ENCODE measurements at places on chromosomes 6 and 20.

DNA sequence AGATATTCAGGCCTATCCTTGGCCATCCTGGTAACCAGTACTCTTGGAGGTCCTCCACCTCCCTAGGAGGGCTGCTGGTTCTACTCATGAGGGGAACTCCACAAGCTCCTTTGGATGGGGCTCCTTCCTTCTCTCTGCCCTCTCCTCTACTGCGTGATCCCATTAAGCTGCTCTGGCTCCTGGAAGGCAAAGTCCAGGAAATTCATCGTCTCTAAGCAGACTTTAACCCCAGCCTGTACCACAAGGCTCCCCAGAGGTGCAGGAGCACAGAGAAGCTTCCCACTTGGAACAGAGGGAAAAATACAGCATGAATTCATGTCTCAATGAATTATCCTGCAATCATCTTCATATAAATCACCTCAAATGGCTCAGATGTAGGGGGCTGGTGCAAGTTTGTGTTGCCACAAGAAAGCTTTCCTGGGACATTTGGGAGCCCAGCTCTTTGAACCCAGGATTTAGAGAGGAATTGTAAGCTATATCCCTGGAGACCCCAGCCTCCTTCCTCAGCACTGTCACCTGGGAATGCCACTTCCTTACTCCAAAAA, 355.4 kb downstream of the CDC5L start:
- DNase-seq, result no peak

DNA sequence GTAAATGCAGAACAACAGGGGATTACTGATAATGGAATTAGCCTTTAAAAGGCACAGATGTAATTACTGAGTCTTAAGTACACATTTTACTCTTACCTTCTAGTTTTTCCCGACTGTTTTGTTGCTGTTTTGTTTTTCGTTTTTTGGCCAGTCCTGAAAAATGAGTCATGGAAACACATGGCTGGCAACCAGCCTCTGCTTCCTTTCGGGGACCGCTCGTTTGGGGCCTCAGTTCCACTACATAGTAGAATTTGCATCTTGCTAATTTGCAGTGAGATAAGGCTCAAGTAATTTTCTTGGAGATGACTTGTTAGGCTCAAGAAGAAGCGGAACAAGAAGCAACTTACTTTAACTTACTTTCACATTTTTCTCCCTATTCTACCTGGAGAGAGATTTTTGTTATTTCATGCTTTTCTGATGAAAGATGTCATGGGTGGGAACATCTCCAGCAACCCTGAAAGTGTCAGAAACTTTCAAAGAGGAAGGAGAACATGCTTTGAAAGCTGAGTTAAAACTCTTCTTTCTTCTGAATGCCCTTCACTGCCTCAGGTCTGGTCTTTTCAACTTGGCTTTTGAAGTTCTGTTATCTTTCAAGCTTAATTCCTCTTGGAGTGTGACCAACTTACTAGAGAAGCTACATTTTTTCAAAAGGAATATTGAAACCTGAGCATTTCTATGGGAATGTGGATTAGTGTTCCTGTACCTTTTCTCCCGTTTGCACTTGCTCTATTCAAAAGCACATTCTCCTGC, 71.5 kb upstream of the HDAC2 start:
- peak; percentile 47 for DNase-seq

- DNase-seq, result peak; percentile 18
These were observed 12.1 kb upstream of the MLN start for GRCh38 chr6:33815854-33816253.

DNA sequence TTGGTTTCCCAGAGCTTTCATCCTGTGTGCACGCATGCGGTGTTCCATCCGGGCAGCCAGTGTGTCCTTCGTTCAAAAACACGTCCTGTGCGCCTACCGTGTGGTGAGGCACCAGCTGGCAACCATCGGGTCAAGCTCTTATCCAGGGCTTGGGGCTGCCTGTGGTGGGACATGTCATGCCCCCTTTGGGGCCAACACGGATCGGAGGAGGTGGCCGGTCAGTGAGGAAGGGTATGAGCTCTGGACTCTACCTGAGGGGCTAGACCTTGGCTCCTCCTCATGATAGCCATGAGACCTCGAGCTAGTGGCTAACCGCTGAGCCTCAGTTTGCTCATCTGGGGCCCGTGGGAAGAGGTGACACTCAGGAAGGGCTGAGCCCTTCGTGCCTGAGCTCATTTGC, 158.5 kb upstream of the PMEPA1 start:
- DNase-seq, result no peak

DNA sequence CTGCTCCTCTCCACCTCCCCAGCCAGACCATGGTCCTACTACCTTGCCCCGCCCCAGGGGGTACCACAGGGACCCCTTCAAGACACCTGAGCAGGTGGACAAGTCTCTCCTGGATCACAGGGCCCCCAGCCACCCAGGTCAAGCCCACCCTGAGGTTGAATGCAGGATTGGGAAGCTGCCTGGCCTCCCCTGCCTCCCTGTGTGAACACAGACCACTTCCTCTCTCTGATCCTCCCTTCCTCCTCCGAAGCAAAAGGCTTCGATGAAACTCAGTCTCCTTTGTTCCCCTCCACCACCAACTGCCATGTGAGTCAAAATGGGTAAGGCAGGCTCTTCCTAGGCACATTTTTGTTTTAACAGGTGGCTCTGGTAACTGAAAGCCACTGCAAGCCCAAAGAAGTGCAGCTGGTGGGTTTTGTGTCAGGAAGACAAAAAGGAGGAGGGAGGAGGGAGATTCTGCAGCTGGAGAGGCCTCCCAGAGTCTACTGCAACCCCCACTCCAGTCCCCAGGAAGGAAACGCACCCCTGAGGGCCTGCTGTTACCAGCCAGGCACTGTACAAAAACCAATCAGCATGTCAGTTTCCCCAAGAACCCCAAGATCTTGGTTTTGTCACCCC, 5.4 kb downstream of the ADA start:
- DNase-seq, result no peak

GRCh38 chr20:45810191-45810970, 2.1 kb upstream of the UBE2C start:
- no peak for DNase-seq

DNA sequence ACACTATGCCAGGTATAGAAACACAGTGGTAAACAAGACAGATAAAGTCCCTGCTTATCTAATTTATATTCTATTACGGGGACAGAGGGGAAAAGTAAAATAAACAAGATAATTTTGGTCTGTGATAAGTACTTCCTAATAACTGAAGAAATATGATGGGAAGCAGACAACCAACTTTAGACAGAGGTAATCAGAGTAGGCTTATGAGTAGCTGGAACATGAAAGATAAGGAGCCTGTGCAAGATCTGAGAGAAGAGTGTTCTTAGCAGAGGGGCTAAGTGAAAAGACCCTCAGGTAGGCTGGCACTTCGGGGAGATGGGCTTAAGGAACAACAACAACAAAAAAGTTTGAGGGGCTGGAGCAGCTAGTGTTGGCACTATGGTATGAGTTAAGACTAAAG, 4.1 kb downstream of the RNF8 start:
- no peak for DNase-seq

DNA sequence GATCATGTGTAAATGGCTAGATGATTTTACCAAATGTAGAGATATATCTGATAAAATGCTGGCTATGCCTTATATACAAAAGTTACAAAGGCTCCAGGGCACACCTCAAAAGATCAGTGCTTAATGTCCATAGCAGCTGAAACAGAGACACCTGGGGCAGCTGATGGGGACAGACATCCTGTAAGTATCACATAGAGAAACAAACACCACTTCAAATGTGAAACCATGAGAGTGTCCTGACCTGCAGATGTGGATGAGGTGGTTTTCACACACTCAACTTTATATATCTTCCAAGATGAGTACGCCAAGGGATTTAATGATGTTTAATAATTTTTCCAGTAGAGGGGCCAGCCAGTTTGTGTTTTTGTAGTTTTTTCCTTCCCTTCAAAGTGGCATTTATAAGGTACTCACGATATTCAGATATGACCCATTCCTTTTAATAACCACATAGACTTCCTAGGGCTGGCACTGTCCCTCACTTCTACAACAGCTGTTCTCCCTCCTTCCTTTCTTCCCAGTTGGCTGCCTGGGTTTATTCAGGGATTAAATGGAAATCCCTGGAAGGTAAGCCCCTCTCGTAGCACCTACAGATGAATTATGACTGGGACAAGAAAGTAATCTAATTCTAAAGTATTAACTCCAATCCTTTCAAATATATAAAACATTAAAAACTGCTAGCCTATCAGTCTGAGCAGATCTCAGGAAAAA, 50.3 kb upstream of the MCM9 start:
- no peak for DNase-seq

GRCh38 chr6:88813045-88813444, 150.4 kb downstream of the RNGTT start:
- DNase-seq, result peak; percentile 4

DNA sequence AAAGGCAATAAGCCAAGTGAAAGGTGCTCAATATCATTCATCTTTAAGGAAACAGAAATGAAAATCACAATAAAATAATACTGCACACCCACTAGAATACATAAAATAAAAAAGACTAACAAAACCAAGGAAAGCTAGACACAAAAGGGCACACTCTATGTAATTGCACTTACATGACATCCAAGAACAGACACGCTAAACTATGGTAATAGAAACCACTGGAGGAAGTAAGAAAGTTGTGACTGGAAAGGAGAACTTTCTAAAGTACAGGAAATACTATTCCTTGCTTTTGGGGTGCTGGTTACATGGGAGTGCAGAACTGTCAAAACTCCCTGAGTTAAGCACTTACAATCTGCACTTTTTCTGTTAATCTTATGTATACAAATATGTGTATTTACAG, 253.7 kb upstream of the RUNX2 start:
- no peak for DNase-seq

DNA sequence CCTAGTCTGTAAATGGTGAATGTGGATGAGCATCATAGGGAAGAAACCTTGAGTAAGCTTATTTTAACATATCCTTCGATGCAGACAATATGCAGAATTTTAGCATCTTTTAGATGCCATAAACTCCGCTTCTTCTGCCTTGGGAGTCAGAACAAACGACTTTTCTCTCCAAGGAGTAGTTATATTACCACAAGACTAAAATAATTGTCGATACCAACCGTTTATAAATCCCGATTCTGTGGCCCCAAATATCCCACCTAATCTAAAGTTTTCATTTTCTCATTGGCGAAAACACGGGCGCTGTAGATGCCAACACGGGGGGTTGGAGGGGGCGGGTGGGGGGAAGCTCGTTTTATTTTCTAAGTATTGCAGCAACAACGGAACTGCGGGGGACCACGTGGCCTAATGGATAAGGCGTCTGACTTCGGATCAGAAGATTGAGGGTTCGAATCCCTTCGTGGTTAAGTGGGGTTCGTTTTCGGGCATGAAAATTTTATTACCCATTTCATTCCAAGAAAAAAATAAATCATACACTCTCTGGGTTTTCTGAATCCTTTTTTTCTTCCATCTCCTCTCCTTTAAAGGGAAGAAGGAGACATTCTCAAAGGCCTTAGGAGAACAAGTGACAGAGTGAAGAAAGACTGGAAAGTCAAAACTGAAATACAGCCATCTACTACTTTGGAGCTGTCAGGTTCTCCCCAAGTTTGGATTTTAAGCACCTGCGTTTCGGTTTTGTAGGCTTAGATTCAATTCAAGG, 65.5 kb upstream of the BTN3A2 start:
- peak; percentile 34 for DNase-seq

GRCh38 chr20:12053353-12053752, 135.7 kb downstream of the BTBD3 start:
- peak; percentile 35 for DNase-seq

DNA sequence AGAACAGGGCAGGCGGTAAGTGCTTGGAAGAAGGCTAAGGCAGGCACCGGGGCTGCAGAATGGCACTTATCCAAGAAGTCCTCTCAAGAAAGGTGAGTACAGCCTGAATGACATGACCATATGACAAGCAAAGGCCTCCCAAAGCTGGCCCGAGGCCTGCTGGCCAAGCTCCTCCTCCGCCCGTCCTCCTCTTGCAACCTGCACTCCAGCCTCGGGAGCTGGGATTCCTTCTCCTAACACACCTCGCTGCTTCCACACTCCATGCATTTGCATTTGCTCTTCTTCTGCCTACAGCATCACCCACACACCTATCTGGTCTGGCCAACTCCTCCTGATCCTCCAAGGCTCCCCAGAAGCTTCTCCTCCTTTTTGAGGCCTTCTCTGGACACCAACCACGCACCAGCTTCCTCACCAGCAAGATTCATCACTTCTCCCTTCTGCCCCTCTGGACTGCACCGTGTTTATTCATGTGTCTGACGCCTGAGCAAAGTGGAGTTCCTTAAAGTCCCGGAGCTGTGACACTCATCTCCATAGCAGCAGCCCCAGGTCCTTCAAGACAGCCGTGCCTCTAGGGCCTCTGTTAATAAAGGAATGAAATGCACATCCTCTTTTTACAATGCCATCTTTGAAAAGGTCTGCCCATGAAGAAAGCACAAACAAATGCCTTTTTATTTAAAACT, 32.3 kb downstream of the CNKSR3 start:
- no peak for DNase-seq

DNA sequence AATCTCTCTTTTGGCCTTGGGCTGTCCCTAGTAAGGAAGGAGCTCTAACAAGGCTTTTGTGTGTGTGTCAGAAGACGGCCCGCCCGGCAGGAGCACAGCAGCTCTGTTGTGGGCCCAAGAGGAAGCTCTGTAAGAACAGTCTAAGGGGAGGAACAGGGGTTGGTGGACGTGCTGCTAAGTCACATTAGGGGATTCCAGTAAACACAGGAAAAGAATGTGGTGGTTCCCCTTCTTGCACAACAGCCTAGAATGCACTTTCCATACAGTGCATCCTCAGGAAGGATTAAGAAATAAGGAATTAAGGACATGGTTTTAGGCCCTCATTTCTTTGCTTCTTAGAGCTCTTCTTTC, 114.5 kb downstream of the RNF144B start:
- peak; percentile 55 for DNase-seq

- no peak for DNase-seq
These were observed 22.5 kb downstream of the PREX1 start for GRCh38 chr20:48805286-48805685.

DNA sequence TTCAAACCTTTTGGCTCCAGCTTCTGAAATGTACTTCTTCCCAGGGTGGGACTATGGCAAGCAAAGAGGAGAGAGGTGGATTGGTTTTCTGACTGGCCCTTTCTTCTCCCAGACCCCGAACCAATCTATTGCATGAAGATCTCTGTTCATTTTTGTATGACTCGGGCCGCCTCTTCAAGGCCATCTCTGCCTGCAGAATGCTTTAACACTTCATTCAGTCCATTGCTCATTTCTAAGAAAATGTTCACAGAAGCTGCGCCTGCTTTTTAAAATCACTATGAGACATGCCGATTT, 1.6 kb downstream of the VGLL2 start:
- no peak for DNase-seq

- DNase-seq, result peak; percentile 76
These were observed 31.9 kb upstream of the TXLNB start for GRCh38 chr6:139323511-139324300.

DNA sequence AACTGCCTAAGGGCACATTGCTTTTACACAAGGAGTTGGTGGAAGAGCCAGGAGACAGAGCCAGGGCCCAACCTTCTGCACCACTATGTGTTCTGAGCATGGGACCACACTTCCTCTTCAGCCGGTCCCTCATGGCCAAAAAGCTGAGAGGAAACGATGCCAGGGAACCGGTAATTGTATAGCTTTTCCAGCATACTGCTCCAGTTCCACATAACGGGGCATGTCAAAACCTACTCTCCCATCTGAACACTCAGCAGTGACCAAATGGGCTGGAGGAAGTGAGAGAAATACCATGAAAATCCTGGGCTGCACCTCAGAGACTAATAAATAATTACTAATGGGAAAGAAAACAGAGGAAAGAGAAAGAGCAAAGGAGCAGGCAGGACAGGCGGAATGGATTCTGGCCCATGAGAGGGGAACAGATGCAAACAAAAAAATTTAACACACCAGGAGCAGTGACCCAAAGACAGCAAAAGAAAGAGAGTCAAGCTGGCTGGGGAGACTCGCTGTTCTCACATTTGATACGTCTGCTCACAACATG, 52.0 kb upstream of the BMP2 start:
- DNase-seq, result no peak

- peak; percentile 69 for DNase-seq
These were observed 113.3 kb upstream of the SSTR4 start for GRCh38 chr20:22921595-22922421.
